Stimulated activated CD8-positive, alpha-beta memory T cell treated with anti-CD3 and anti-CD28 coated beads, Interleukin-15, amount 100 ng/mL, for 24 hours (primary cell): ENCODE measurements at places on chromosomes 5 and 9.

DNA sequence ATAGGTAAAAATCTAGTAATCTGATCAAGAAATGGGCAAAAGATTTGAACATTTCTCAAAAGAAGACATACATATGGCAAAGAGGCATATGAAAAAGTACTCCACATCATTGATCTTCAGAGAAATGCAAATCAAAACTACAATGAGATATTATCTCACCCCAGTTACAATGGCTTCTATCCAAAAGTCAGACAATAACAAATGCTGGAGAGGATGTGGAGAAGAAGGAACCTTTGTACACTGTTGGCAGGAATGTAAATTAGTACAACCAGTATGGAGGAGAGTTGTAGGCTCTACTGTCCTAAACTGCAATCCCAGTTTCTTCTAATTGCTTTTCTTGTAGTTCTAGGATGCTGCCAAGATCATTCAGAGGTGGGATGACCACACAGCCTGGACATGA is 193.5 kb upstream of the RFX3 start:
- no peak for DNase-seq

GRCh38 chr9:35432076-35432475 is 57.8 kb upstream of the RUSC2 start:
- DNase-seq: no peak

DNA sequence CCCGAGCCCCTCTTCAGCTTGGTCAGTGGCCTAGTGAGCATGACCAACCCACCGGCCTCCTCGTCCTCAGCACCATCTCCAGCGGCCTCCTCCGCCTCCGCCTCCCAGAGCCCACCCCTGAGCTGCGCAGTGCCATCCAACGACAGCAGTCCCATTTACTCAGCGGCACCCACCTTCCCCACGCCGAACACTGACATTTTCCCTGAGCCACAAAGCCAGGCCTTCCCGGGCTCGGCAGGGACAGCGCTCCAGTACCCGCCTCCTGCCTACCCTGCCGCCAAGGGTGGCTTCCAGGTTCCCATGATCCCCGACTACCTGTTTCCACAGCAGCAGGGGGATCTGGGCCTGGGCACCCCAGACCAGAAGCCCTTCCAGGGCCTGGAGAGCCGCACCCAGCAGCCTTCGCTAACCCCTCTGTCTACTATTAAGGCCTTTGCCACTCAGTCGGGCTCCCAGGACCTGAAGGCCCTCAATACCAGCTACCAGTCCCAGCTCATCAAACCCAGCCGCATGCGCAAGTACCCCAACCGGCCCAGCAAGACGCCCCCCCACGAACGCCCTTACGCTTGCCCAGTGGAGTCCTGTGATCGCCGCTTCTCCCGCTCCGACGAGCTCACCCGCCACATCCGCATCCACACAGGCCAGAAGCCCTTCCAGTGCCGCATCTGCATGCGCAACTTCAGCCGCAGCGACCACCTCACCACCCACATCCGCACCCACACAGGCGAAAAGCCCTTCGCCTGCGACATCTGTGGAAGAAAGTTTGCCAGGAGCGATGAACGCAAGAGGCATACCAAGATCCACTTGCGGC is 1.8 kb downstream of the EGR1 start:
- no peak for DNase-seq

DNA sequence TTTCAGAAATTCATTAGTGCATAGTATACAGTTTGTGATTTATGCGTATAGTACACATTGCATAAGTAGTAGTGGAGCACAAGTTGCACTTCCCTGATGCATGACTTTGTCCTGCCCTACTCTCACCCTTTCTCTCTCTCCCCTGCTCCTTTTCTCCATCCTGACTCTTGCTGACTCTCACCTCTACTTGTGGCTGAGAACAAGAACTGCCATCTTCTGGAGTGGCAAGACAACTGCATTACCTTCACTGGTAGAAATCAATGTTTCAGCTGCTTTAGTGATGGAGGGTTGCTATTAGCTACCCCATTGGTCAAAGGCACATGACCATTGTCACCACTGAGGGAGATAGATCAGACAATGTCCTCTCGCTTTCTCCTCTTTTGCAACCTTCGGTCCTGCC is 26.9 kb downstream of the SPEF2 start:
- no peak for DNase-seq

DNA sequence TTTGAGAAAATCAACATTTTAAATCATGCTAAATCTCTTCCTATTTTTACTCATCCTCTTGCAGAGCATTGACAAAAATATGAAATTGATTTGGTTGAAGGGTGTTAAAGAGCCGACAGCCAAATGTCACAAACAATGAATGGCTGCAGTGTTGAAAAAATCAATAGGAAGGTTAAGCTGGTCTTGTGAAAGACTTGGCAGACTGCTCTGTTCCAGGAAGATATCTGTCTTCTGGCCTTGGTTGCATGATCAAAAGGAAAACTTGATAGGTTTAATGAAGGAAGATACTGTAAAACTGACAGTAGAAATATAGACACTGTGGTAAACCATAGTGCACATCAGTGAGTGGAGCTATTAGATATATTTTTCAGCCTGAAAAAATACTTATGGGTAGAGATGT is 103.6 kb downstream of the PBX3 start:
- DNase-seq: no peak

- no peak for DNase-seq
These were observed 138.9 kb upstream of the CDKN2B start for GRCh38 chr9:22147813-22148527.

DNA sequence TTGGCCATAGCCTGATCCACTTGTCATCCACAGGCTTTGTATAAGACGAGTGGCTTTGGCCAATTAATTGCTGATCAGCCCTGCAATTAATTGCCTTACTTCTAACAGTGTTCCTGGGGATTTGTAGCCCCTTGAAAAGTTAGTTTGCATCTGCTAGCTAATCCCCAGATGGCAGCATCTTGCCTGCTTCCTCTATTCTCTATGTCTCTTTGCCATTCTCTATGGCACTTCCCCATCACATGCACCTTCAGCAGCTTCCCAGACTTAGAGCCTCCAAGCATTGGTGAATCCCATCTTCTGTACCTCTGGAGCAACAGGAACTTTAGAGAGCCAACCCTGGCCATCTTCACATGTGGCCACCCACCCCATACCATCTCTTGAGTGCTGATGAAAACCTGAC is 197.0 kb upstream of the DMAC1 start:
- no peak for DNase-seq
